ENCODE measurements at places on chromosomes 1 and 21.

GRCh38 chr1:172944931-172945330 is 105.8 kb downstream of the TNFSF18 start:
- DNase-seq, result no peak

DNA sequence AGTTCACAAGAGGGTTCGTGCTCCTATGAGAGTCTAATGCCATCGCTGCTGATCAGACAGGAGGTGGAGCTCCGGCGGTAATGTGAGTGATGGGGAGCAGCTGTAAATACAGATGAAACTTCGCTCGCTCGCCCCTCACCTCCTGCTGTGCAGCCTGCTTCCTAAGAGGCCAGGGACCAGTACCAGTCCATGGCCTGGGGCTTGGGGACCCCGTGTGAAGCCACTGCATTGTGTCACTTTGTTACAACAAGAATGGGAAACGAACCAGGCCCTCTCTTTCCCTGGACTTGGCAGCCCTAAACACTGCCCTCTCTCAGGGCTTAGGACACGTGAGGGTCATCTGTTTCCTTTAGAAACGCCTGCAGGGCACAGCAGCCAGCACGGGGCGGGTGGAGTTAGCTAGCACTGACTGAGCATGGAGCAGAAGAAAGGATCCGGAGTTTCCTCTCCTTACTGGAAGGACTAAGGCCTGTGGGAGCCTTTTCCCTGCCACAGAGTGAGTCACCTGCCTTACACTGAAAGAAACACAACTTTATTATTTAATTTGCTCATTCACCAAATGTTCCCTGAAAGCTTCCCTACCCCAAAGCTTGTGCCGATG is 185.2 kb upstream of the TMEM51 start:
- DNase-seq, result no peak

DNA sequence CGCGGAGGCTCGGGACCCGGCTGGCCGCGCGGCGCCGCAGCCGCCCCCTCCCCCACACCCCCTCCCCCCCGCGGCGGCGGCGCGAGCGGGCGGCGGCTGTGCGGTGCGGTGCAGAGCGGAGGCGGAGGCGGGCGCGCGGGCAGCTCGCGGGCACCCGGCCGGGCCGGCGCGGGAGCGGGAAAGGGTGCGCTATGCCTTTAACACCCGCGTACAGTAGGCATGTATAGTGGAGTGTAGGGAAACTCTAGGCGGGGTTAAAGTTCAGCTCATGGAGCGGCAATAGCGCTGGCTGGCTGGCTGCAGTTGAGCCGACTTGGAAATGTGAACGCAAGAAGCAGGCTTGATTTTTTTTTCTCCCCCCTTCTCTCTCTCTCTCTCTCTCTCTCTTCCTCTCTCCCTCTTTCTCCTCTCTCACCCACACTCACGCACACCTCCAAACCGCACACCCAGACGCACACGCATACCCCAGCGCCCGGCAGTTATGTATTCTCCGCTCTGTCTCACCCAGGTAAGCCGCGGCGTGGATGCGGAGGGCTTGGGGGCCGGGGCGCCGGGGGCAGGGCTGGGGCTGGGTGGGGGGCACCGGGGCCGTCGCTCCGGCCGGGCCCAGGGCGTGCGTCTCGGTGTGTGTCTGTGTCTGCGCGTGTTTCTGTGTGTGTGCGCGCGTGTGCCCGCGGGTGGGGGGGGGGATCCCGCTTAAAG is at the start of gene NFIA:
NFIA (plus strand) TSS at position 251 of the 702 bp plus-strand sequence.
- peak; percentile 88 for DNase-seq

GRCh38 chr1:241606544-241606943 is 33.6 kb downstream of the CHML start:
- no peak for DNase-seq

GRCh38 chr1:156547434-156547833 is 24.9 kb downstream of the IQGAP3 start:
- no peak for DNase-seq

DNA sequence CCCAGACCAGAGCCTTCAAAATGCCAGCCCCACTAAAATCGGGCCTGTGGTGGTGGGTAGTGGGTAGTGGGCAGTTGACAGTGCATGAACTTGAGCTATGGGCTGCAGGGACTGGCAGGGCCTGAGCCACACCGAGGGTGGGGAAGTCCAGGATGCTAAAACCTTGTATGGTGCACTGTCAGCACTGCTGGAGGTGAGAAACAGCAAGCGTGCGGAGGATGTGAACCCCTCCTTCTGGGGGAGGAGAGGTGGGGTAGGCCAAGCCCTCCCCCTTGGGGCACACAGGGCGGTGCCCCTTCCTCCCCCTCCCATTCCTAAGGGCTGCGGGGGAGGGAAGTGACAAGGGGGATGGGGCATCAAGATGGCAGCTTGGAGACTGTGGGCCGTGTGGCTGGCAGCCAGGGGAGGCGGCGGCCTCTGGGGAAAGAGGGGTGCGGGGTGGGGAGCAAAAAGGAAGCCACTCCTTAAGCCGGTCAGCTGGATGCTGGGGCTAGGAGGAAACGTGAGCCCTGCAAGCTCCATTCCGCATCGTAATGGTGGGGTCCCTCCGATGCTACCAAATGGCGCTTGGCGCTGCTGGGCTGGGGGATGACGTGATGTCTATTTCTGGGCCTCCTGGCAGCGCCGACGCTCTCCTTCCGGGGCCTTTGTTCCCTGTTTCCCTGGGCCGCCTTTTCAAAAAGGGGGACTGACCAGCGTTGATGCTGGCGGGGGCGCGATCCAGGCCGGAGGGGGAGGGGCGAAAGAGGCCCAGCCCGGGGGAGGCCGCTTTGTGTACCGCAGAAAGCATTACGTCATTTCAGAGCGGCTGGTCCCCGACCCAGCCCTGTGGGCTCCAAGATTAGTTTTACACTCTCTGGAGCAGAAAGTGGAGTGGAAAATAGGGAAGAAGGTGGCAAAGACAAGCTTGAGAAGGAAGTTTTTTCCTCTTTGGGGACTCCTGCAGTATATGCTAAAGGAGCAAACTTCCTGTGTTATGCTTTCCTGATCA is 809 bp downstream of the SYT11 start:
- peak; percentile 89 for DNase-seq
